D721Med (cell line): ENCODE measurements at places on chromosomes 5 and 9.

DNA sequence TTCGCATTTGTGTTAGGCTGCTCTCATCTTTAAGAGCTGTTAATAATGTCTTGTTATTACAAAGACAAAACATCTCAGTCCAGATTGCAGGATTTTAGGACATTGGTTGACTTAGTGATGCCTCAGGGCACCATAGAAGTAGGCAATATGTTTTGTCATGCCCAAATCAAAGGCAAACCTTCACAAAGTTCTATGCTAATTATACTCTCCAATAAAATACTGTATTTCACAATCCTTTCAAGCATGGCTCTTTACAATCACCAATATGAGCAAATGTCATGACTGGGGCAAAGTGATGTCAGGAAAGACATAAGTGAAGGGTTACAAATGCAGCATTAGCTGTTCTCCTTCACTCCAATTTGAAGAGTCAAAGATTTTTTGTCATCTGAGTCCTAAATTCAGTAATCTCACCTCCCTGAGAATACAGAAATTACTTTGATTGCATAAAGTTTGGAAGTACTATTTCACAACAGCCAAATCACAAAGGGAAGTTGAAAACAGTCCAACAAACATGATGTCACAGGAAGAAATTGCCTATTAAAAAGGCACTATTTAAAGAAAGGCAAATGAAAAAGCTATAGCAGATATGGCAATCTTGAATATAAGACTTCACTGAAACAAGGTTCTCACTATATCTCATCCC is 303.2 kb downstream of the PRR16 start:
- DNase-seq = no peak

DNA sequence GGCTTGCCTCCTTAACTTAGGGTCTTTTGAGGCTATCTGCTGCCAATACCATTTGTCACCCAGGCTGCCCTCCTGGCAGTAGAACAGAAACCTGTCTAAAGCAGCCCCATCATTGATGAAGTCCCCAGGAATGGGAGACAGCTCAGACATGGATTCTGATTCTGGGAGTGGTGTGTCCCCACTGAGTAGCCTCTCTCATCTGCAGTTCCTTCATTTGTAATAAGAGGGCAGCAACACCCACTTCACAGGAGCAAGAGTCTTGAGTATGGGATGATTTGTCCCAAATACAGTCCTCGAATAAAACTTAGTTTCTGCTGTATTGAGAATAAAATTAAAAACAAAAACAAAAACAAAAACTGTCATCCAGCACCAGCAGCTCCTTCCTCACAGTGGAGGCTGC is 167.6 kb downstream of the ASTN2 start:
- peak; percentile 20 for DNase-seq

DNA sequence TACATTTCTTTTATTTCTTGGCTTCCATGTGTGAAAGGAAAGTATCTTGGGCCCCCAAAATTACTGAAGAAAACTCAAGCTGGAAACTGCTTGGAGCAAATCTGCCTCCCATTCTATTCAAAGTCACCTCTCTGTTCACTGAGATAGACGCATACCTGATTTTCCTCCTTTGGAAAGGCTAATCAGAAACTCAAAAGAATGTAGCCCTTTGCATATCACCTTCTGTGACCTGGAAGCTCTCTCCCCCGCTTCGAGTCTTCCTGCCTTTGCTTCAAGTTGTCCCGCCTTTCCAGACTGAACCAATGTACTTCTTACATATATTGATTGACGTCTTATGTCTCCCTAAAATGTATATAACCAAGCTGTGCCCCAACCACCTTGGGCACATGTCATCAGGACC is 5.0 kb upstream of the RXFP3 start:
- DNase-seq = no peak

GRCh38 chr5:20554001-20554400 is 566.0 kb upstream of the CDH18 start:
- no peak for DNase-seq
